ENCODE measurements at places on chromosomes 5 and 9.

DNA sequence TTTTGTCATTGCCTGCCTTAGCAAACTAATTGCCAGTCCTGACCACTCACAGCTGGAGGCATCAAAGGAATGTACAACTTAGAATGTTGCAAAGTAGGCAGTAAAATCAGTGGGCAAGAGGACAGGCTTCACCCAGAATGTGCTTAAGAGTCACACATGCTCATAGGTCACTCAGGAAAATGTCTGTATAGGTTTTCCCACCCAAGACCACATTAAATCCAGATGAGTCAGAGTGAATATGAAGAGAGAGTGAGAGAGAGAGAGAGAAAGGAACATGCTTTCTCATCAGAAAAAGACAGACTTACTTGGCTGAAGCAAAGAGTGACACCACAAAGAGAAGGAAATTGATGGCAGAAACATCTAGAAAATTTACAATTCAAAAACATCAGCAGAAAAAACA lies 37.9 kb downstream of the PLEKHG4B start:
- no peak for DNase-seq

GRCh38 chr9:72313507-72313906 lies 51.5 kb downstream of the ZFAND5 start:
- no peak for DNase-seq

DNA sequence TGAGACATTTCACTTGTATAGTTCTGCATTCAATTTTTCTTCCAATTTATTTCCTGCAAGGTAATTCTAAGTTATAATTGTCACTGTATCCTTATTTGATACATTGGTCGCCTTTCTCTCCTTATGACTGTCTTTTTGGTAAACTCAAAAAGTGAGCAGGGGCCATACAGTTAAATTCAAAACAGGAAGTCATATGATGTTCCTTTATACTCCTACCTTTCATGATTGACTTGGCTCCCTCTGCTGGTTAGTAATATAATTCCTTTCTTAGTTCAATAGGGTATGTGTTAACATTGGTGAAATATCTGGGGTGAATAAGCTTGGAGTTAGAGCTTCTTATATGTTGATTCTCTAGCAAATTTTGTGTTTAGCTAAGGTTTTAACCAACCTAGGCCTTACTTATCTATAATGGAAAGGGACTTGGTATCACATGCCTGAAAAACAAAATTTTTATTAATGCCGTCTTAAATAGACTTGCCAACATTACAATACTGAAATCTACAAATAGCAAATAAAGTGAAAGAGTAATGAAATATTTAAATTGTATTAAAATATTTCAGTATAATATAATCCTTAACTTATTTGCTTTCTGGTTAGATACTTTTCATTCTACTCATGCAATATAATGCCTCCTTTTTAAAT lies 6.0 kb upstream of the NIPBL start:
- DNase-seq: no peak

DNA sequence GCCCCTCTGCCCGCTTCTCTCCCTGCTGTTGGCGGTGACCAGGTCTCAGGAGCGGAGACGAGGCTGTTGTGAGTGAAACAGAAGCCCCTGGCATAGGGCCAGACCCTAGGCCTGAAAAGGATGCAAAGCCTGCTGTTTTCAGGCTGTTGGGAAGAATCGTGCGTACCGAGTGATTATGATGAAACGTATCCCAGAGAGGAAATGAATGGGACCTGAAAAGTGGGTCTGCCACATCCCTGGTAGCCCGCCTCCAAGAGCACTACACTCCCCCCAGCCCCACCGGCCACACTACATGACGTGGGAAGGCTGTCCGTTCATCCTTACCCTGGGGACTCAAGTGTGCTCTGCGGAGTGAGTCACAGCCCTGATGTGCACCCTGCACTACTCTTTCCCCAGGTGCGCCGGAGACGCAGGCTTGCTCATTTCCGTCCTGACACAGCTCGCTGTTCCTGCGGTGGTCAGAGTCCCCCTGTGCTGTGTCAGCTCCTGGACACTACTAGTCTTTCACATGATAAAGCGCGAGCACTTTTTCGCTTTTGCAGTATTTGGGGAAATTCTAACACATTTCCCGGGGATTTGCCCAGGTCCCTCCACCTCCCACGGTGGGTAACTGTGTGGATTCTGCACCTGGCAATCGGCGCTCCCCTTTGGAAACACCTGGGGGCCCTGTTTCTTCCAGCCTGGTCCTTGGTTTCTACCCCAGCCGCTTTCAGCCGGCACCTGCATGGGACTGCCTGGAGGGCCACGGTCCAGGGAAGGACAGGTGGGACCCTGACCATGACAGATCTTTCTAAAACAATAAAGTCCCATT lies 91.5 kb downstream of the ANKRD33B start:
- DNase-seq: no peak

DNA sequence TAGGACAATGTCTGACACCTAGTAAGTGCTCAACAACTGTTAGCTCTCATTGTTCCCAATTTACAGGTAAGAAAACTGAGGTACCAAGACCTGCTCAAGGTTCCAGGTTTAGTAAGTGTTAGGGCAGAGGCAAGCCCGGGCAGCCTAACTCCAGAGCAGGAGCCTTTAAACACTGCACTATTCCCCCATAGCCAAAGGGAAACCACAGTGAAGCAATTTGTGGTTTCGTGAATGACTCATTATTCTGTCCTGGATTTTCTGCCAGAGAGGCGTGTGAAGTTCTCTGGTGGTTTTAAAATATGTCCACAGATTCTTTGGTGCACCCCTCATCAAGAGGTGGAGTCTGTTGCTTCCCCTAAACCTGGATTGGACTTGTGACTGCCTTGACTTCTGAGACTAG lies 1.0 kb upstream of the MCC start:
- no peak for DNase-seq

- no peak for DNase-seq
Measured at GRCh38 chr9:108534741-108535140, 321.0 kb downstream of the ACTL7B start.
